ENCODE measurements at places on chromosomes 2 and 18. TPM values are rescaled to one million over a fixed set of nuclear protein-coding genes. Genes with fewer than 3 reads are reported as not detected.

DNA sequence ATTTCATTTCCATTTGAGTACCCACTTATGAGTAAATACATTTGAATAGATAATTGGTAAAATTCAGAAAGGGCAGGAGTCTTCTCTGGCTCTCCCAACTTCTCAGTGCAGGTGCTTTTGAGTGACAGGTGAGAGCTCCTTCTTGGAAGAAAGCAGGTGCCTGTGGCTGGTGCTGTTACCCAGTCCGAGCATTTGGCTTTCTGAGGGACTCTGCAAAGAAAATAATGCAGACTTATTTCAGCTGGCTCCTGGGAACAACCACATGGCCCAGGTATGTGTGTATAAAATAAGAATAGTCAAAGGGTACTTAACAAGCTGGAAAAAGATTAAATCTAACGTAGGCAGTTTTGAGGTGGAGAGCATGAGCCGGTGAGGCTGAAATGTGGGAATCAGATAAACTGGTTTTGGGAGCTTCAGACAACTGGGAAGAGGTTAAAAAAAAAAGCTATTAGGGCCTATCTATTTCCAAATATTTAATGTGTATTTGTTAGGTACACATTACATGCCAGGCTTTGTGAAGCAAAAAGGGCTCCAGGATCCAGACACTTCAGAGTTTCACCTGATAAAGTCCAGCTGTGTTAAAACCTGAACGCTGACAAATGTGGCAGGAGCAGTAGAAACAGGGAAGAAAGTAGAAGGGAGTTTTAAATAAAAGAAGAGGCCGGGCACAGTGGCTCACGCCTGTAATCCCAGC, 20.6 kb downstream of the ZNF236 start:
- DNase-seq, result no peak

GRCh38 chr2:38690499-38691420, 24.8 kb downstream of the GALM start:
- DNase-seq, result peak; percentile 97

Gene GLS
- 279 TPM for total RNA-seq

Gene KCNIP3
- total RNA-seq, result 0.83 TPM

DNA sequence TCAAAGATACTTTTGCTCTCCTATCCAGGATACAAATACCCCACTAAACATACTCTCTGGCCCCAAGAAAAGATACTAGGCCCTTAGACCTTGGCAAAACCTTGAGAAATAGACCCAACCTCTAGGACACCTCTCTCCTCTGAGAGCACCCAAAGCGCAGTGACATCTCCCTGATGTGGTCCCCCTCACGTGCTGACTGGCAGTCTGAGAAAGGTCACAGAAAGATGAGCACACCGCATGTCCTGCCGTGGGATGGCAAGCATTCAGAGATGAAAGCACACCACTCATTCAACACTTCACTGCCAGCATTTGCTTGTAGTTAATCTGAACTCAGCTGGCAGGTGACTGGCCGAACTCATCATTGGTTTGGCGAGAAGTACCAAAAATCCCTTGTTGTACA, 6.1 kb upstream of the TBC1D8 start:
- no peak for DNase-seq

Gene STON1
- total RNA-seq, result 5.7 TPM

DNA sequence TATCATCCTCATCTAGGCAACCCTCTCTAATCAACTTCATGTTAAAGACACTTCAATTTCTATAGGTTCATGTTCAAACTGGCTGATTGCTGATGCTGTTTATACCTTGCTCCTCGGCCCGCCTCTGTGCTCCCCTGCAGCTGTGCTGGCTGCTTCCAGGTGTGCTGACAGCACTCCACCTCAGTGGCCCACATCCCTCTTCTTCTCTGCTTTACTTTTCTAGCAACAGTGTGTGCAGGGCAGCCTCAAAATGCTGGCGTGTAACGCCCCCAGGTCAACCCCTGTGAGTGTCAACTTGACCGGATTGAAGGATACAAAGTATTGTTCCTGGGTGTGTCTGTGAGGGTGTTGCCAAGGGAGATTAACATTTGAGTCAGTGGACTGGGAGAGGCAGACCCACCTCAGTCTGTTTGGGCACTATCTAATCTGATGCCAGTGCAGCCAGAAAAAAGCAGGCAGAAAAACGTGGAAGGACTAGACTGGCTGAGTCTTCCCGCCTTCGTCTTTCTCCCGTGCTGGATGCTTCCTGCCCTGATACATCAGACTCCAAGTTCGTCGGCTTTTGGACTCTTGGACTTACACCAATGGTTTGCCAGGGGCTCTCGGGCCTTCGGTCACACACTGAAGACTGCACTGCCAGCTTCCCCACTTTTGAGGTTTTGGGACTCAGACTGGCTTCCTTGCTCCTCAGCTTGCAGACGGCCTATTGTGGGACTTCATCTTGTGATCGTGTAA, 94.7 kb downstream of the COL6A3 start:
- no peak for DNase-seq

DNA sequence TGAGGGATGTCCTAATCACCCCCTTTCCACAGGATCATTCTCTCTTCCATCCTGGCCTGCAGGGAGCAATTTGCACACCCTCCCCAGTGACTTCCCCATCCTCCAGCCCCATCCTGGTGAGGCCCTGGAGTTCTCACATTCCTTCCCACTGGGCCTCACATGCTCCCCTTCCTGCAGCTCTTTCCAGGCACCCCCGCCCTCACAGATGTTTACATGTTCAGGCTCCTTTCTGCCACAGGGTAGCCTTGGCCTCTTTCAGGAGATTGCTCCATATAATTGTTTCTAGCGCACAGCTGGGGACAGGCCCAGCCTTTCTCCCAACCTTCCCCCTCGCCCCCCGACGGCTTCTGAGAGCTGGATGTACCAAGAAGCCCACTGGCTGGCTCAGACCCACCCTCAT, 288.4 kb upstream of the TRIB2 start:
- DNase-seq, result peak; percentile 53

DNA sequence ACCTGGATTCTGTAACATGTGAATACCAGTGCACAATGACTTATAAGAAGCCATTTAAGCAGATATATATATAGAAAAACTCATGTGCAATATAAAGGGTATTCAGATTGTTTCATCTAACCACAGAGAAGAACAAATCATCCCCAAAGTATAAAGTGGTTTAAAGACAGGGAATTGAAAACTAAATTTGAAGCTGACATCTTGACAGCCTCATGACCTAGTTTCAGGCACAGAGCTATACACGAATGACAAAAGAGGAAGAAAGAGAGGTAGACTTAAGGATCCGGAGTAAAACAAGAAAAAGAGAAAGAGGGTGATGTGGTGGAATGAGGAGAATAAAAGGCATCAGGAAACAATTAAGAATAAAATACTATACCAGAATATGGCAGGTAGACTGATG, 194.5 kb downstream of the EPHA4 start:
- DNase-seq, result no peak

DNA sequence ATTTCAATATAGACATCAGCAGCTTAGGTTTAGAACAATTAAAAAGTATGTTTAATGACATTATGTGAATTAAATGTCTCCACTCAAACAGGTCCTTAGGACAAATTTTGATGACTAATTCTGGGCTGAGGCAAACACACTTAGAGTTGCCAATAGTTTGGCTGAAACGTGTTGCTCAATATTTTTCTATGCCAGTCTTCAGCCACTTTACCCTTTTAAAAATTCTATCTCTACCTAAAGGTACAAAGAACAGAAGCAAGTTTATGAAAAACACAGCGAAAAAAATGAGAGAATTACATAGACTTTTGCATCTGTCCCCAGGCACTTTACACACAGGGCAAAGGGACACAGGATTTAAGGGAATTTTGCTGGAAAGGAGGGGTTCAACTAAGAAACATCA, 4.5 kb downstream of the IDH1 start:
- peak; percentile 17 for DNase-seq

DNA sequence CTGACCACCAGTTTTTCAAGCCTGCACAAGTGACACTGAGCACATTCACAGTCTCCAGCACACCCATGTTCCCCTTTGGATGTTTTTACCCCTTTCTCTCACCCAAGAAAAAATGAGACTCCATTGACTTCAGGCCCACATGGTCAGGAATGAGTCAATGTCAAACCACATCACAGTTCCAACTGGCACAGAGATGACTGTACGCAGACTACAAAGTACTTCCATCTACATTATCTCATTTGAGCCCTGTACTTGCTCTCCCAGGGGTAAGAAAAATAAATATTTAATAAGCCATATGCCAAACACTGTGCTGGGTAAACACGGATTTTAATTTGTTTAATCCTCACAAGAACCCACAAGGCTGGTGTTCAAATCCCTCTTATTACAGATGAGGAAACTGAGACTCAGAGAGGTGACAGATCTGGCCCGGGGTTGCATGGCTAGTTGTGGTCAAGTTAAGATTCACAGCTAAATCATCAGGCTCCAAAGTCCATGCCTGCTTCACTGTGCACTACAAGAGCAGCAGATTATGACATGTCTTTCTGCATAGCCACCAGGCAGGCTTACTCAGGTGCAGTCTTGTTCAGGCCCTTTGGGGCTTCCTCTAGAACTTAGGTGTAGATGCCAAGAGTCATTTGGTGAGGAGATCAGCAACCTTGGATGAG, 106.1 kb downstream of the TXNL1 start:
- peak; percentile 56 for DNase-seq

DNA sequence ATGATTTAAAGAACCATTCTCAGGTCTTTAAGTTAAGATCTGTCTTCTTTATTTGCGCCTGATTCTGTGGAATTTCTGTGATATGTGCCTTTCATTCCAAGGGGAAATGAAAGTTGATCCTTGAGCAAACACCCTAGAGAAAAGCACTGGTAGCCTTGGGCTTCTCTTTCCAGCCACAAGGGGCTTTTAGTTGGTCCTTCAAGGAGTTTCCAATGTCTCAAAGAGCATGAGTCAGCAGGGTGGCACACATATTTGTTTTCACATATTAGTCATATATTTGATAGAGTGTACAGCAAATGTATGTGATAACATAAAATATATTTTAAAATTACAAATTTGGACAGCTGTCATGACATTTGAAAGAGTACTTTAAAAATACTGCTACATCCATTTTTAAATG, 339.5 kb downstream of the TXNL1 start:
- DNase-seq, result peak; percentile 62

DNA sequence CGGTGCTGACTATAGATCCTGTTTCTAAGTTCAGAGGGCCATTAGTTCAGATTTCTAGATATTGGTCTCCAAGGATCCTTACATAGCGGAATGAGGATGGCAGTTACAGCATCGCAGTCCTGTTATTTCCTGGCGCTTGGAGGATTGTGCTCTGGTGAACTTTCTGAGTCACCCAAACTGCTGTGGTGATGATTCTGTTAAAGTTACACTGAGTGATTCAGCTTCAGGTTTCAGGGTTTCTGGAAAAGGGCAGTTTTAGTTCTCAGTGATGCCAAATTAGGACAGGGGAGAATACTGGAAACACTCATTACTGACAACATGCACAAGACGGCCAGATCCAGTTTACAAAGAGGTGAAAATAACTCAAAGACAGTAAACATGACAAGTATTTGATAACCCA, 52.1 kb upstream of the ANKRD62 start:
- DNase-seq, result peak; percentile 93

Gene LIPG
- total RNA-seq, result under 0.01 TPM

DNA sequence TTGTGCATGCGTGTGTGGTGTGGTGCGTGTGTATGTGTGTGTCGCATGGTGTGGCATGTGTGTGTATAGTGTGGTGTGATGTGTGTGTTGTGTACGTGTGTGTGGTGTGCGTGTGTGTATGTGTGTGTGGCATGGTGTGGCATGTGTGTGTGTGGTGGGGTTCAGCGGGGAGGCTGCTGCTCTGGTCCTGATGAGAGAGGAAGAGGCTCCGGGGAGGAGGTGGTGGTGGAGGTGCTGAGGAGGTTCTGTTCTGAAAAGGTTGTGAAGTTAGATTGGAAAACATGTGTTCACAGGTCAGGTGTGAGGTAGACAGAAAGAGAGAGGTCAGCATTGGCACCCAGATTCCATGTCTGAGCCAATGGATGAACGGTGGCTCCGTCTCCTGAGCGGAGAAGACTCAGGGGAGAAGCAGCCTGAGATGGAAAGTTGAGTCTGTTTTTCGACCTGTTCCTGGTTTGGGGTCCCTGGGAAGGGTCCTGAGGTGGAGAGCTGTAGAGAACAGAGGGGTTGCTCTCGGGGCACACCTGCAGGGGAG, 67.2 kb upstream of the HDAC4 start:
- no peak for DNase-seq

Gene LIPT1
- total RNA-seq, result 3.2 TPM

GRCh38 chr2:286774-287392, 1.0 kb downstream of the ALKAL2 start:
- DNase-seq, result no peak

DNA sequence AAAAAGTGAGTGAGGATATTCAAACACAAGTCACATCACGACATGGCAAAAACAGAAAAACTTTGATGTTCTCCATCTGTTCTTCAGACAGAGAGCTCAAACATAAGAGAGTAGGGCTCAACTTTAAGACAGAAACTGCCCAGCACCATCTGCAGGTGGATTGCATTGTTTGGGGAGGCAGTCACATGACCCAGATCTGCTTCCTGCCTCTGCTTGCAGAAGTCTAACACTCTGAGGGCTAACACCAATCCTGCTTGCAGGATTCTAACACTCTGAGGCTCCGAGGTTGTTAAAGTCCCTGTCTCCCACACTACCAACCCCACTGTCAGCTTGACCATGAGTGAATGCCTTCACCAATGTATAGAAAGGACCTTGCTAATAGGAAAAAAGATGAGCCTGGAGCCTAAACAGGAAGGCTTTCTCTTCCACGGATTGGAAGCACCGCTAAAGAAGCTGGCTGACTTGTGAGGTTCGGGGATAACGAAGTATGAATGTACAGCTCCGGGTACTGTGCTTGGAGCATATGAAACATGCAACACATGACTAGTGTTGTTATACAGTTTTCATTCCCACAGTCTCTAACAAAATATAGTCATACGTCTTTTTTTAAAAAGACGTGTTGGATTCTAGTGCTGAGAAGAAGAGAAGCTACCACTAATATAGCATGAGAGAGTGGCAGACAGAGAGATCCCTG, 176.6 kb upstream of the CREB1 start:
- peak; percentile 20 for DNase-seq

GRCh38 chr2:224777559-224777930, 61.4 kb upstream of the CCDC195 start:
- DNase-seq, result peak; percentile 3

DNA sequence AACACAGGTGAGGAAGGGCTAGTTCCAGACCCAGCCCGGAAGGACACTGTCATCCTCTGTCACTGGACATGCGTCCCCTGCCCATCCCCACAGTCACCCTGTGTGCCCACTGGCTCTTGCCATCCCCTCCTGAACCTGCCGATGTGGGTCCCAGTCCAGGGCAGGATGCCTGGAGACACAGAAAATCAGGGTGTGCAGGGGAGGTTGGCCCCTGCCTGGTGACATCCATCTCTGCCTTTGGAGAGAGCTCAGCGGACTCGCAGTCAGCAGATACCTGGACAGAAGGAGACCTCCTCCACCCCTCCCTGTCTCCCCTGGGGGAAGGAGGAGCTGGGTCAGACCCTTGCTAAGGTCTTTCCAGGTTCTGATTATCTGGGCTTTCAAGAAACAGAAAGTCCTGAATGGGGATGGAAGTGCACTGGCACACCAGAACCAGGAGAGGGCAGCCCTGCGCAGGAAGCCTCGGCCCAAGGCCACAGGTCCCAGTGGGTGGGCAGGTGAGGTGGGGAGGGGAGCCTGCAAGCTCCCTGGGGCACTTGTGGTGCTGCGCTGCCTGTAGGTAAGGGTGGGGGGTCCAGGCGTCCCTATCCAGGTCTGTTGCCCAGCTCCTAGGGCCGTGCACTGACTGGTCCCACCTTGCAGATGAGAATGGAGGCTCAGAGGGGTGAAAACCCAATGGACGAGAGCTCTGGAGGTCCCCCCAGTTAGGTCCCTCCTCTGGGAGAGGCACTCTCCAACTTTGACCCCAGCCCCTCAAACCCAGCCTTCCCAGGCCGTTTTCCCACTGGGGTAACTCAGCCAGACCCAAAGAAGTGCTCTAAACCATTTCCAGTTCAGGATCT, 9.7 kb upstream of the OTOS start:
- DNase-seq, result peak; percentile 22

Gene HJURP
- 22.6 TPM for total RNA-seq

Gene M1AP
- total RNA-seq, result not detected

Measured in IMR-90 (cell line).